ENCODE measurements at places on chromosomes 3 and 15.
A peak's percentile ranks its signal among the peaks of the same experiment; 100 is the strongest.

DNA sequence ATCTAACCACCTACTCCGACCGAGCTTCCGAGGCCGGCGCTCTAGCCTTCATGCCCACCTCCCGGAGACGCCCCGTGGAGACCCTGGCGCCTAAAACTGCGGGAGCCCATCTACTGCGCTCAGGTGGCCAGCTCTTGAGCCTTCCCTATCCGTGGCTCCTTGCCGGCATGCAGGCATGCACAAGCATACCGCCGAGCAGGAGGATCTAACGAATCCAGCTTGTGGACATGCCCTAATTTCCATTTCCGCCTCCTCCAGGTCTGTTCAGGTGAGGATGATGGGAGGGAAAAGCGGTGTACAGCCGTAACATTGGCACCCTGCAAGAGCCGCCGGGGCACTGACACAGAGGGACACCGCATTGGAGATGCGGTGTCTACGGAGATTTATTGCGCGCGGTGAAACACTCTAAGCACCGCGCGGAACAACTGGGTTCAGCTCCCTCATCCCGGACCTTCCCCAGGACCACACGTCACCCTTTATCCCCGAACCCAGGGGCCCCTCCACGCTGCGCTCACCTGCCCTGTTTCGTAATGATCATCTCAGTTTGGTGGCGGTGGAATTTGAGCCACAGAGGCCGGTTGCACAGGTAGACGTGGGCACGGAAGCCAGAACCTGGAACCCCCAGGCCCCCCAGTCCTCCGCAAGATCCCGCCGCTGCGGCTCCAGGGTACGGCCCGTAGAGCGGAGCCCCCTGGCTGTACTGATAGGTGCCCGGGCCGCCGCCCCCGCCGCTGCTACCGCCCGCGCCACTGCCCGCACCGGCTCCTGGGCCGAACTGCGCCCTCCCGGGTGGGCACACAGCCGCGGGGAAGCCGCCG lies 1.0 kb downstream of the EOMES start:
- no peak for DNase-seq

- DNase-seq: no peak
These were observed 294.4 kb downstream of the KBTBD8 start for GRCh38 chr3:67292356-67293121.

- no peak for DNase-seq
These were observed 389.4 kb upstream of the TPM1 start for GRCh38 chr15:62653122-62653521.

- no peak for DNase-seq
These were observed 138.5 kb downstream of the CLSTN2 start for GRCh38 chr3:140073278-140074045.

- peak; percentile 89 for DNase-seq
These were observed 499.6 kb upstream of the KCNMB2 start for GRCh38 chr3:178036451-178037144.

DNA sequence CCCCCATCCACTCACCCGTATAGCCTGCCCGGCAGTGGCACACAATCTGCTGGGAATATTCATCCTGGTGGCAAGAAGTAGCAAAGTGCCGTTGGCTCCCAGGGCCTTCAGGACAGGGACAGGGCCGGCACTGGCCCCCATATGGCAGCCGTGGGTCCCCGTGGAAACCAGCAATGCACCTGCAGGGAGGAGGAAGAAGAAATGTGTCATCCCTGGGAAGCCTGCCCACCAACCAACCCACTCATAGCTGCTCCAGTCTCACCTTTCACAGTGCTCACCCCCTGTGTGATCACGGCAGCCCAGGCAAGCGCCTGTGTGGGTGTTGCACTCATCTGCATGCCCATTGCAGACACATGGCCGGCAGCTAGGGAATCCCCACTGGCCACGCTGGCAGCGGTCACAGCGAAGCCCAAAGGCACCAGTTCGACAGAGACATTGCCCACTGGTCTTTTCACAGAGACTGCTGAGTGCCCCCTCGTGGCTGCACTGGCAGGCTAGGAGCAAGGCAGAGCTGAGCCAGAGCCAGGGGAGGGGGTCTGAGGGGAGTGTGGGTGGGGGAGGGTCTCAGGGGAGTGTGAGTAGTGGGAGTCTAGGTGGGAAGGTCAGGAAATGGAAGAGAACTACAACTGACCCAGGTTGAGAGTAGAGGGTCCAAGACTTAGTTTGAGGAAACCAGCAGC lies 4.5 kb upstream of the USP19 start:
- no peak for DNase-seq

- no peak for DNase-seq
These were observed 73.1 kb upstream of the TSC22D2 start for GRCh38 chr3:150334974-150335373.

- DNase-seq: peak; percentile 56
These were observed 164.5 kb downstream of the EBLN2 start for GRCh38 chr3:73225991-73226390.

- DNase-seq: no peak
These were observed 29.2 kb downstream of the RLBP1 start for GRCh38 chr15:89192136-89192535.

- DNase-seq: no peak
These were observed 19.6 kb downstream of the HSPBAP1 start for GRCh38 chr3:122773944-122774509.

DNA sequence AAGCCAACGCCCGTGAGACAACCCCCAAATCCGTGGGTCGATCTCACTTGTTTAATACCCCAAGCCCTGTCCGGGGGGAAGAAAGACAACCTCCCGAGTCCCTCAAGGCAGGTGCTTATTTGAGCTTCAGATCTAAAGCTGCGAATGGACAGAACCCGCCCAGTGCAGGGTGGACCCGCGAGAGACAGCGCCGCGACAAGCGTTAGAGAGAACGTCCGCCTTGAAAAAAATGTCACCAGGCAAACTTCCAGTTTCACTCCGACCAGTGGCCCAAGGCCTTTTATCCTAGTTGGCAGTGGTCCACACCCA lies 740 bp upstream of the OXSR1 start:
- DNase-seq: no peak

DNA sequence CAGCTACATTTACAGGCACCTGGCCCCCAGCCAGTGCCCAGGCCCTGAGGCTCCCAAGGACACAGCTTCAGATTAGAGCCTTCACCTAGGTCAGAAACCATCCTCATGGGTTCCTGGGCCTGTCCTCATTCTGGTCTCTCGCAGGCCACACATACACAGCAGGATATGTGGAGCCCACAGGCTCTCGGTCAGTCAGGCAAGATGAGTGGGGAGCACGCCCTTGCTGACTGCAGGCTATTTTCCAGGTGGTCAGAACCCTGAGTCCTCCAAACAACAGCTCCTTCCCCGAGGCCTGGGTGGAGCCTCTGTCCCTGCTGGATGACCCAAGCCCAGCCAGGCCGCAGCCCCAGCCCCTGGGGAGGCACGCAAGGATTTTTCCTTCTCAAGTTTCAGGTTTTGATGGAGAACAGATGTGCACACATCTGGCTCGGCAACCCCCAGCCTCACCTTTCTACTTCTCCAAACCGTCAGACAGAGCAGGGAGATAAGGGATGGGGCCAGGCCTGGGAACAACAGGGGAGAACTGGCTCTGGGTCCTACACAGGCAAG lies 1.6 kb downstream of the STRA6 start:
- no peak for DNase-seq

DNA sequence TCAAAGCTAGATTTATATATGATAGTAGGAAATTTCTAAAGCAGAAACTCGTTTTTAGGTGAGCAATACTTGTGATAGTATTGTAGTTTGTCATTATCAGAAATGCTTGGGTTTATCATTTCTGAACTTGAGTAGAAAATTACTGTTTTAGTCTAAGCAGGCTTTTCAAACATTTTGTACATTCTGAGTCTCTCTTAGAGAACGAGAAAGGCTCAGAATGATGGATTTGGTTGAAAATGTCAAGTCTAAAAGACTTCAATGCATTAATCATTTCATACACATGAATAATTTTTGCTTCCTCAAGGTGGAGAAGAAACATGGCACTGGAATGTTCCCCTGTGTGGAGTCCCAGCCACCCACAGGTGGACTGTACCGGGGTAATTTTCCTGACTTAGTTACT lies 387.1 kb downstream of the NAALADL2 start:
- no peak for DNase-seq

DNA sequence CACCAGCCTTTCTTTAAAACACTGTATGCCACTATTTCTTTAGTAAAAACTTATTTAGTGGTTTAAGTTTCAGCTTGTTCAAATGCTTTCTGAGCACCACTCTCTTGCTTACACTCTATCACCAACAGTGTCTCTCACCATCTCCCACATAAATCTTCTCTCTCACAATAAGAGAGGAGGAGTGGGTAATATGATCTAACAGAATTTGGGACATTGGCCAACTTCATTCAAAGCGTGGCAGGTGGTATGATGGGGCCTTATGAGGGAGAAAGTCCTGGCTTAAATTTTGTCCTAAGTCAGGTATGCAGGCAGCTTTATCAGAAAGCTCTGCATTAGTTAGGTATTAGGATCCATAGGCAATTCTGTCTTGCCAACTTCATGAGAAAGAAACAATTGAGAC lies 1132.5 kb downstream of the TUSC7 start:
- DNase-seq: no peak

DNA sequence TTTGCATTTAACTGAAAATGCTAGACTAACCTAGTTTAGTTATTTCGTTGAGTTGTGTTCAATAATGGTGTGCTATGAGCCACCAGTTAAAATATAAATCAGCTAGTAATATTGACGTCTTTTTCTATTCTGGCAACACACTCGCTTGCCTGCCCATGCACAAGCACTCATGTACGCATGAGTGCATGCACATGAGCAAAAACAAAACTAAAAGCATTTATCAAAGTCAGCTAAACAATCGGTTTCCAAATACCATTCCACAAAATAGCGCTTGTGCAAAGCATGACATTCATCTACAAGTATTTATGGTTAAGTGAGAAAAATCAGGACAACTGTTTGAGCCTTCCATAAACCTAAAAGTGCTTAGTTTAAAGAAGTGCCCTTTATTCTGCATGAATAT lies 13.1 kb upstream of the SAMMSON start:
- no peak for DNase-seq

Measured in AG10803 (cell line).